ENCODE measurements at places on chromosomes 4 and X. TPM values are rescaled to one million over a fixed set of nuclear protein-coding genes. Genes with fewer than 3 reads are reported as not detected.

GRCh38 chr4:95547715-95548471 is 880 bp downstream of the UNC5C start:
- H3K36me3 ChIP-seq = no peaks in the 10 kb centered on the region
- peaks cover 20% of the 10 kb centered on the region for H3K27me3 ChIP-seq
- H3K4me3 ChIP-seq = peak overlapping the region; percentile 75
- peak; percentile 55 for DNase-seq
- no peaks in the 10 kb centered on the region for H3K4me1 ChIP-seq

DNA sequence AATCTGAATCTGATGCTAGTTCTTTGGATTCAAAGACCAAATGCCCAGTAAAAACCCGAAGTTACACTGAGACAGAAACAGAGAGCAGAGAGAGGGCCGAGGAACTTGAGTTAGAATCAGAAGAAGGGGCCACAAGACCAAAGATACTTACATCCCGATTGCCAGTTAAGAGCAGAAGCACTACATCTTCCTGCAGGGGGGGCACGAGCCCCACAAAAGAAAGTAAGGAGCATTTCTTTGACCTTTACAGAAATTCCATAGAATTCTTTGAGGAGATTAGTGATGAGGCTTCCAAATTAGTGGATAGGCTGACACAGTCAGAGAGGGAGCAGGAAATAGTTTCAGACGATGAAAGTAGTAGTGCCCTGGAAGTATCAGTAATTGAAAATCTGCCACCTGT is 309.3 kb downstream of the ANK2 start:
- no peak overlapping the region for H3K4me3 ChIP-seq
- H3K27ac ChIP-seq = no peak overlapping the region
- H3K36me3 ChIP-seq = peaks cover 12% of the 10 kb centered on the region
- no peaks in the 10 kb centered on the region for H3K4me1 ChIP-seq
- no peaks in the 10 kb centered on the region for H3K27me3 ChIP-seq

DNA sequence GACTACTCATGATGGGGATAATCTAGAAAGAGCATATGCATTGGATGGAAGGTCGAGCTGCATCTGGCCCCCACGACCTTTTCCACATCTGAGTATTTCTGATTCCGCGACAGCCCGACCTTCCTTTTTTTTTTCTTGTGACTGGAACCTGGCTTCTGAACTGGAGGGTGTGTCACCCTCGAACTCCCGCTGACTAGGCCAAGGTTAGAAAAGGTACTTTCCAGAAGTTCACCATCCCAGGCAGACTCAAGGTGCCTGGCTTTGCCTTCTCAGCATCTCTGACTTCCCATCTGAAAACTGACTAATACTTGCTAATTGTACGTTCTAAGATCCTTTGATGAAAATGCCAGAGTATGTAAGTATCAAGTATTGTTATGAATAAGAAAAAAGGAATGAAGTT is 49.3 kb upstream of the CD40LG start:
- no peak overlapping the region for H3K27ac ChIP-seq
- H3K36me3 ChIP-seq = no peaks in the 10 kb centered on the region
- H3K27me3 ChIP-seq = no peaks in the 10 kb centered on the region
- no peak overlapping the region for H3K4me3 ChIP-seq

DNA sequence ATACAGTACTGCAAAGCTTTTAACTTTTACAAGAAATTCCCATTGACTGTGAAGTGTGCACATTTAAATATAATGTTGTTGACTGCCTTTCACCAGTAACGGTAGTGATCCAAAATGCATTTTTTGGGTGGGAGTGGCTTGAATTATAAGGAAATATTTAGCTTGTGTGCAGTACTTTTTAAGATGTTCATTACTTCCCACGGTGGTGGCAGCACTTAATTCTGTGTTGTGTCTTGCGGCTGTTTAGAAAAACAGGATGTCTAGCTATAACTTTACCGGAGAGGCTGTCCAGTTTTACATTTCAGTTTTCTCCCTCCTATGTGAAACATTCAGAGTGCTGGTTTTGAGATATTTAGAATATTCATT is 1.7 kb downstream of the TMEM131L start:
- no peaks in the 10 kb centered on the region for H3K27me3 ChIP-seq
- H3K4me1 ChIP-seq = no peaks in the 10 kb centered on the region
- no peaks in the 10 kb centered on the region for H3K36me3 ChIP-seq
- DNase-seq = no peak
- H3K27ac ChIP-seq = no peak overlapping the region

GRCh38 chr4:73780243-73780642 is 39.9 kb downstream of the CXCL8 start:
- no peak overlapping the region for H3K4me3 ChIP-seq
- H3K27me3 ChIP-seq = no peaks in the 10 kb centered on the region
- DNase-seq = no peak
- H3K4me1 ChIP-seq = no peaks in the 10 kb centered on the region
- no peaks in the 10 kb centered on the region for H3K36me3 ChIP-seq

GRCh38 chr4:41321216-41321945 is 64.7 kb downstream of the UCHL1 start:
- no peak overlapping the region for H3K27ac ChIP-seq
- peaks cover 3% of the 10 kb centered on the region for H3K36me3 ChIP-seq
- H3K27me3 ChIP-seq = no peaks in the 10 kb centered on the region
- no peak for DNase-seq
- H3K4me1 ChIP-seq = peaks cover 7% of the 10 kb centered on the region

Gene TMPRSS11B
- total RNA-seq = not detected
